Activated CD4-positive, alpha-beta T cell treated with anti-CD3 and anti-CD28 coated beads, Interleukin-2, amount 50 U/mL, for 1 hour (primary cell): ENCODE measurements at places on chromosomes 16 and 17.
A peak's percentile ranks its signal among the peaks of the same experiment; 100 is the strongest.

DNA sequence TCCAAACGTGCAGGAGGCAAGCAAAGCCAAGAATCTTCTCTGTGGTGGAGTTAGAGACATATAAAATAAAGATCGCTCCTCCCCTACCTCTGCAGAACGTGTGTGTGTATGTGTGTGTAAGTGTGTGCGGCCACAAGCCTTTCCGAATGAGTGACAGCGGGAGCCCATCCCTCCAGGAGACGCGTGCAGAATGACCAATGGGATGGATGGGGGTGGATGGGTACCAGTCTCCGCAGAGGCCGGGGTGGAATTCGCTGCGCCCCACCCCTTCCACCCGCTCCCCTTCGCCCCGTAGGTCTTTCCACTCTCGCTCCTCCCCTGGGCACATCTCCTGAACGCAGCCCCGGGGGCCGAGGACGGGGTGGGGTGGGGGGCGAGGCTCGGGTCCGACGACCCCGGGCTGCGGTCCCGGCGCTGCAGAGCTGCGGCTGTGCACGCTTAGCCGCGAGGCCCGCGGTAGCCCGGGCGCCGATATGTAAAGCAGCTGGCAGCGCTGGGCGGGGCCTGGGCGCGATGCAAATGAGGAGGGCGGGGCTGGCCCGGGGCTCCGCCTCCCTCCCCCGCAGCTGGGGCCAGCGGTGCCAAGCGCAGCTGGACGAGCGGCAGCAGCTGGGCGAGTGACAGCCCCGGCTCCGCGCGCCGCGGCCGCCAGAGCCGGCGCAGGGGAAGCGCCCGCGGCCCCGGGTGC, at the start of gene PRKCB:
PRKCB (plus strand) TSS at position 594 of the 688 bp plus-strand sequence.
- peak; percentile 89 for DNase-seq

DNA sequence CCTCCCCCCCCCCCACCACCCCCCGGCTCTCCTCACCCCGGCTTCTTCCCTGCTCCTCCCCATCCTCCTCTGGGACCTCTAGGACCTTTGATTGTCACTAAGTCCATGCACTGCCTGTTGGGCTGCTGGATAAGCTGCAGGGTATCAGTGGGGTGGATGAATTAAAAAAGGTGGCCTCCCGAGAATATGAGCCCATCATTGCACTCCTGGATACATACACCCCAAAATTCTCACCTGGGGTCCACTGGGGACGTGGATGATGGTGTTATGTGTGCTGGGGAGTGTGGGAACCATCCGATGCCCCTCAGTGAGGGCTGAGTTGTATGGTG, 88.8 kb downstream of the IRF8 start:
- no peak for DNase-seq

- DNase-seq: no peak
Observed at GRCh38 chr17:54662978-54663876, 237.4 kb upstream of the TOM1L1 start.

DNA sequence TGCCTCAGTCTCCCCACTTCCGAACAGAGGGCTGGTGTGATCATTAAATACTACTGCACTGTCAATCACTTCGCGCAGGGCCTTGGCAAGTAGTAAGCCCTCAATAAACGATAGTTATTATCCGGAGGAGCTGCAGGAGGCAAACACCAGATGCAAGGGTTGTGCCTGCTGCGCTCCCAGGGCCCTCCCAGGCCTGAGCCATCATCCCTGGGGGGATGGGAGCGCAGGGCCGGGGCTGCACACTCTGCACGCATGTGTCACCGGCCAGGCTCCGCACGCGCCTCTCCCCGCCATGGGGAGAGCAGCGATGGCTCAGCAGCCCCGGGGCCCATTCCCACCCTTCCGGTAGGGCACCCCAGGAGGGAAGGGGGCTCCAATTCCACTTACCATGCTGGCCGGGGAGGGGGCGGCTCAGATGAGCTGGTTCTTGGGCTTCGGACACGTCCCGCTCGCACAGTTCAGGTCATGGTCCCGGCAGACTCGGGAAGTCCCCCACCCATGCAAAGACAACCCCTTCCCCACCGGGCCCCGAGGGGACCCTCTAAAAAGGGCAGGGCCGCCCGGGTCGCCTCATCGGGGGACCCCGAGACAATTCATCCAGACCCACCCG, 681 bp downstream of the XPO6 start:
- DNase-seq: peak; percentile 60

DNA sequence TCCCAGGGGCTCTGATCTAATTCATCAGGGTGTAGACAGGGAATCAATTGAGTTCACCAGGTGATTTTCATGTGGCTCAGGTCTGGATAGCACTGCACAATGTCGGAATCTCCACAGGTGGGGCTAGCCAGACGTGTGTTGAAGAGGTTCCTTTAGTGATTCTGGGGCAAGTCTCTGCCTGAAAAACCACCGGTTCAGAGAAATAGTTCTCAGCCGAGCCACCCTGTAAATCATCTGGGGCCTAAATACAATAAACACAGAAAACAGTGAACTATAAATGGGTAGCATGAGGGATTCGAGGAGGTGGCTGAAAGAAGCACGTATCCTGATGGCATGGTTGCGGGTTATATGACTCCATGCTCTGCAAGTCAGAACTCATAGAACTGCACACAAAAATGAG, 21.3 kb downstream of the ASPA start:
- DNase-seq: no peak

GRCh38 chr16:12257926-12258561, 281.5 kb downstream of the SNX29 start:
- no peak for DNase-seq

- DNase-seq: no peak
Observed at GRCh38 chr16:49382916-49383315, 9.3 kb downstream of the C16orf78 start.

GRCh38 chr17:28738680-28739384, 5.0 kb upstream of the TRAF4 start:
- peak; percentile 46 for DNase-seq

DNA sequence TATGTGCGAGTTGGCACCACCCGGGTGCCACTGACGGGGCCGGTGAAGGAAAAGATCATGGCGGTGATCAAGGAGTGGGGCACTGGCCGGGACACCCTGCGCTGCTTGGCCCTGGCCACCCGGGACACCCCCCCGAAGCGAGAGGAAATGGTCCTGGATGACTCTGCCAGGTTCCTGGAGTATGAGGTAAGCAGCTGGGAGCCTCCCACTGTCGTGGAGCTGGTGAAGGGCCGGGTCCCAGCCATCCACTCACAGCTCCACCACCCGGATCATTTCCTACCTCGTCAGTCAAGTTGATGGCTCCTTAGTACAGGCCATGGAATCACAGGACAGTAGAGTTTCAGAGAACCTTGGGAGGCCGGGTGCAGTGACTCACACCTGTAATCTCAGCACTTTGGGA, 20.0 kb downstream of the ATP2A1 start:
- DNase-seq: no peak

GRCh38 chr17:16991349-16992009, 19.6 kb upstream of the TNFRSF13B start:
- peak; percentile 83 for DNase-seq

DNA sequence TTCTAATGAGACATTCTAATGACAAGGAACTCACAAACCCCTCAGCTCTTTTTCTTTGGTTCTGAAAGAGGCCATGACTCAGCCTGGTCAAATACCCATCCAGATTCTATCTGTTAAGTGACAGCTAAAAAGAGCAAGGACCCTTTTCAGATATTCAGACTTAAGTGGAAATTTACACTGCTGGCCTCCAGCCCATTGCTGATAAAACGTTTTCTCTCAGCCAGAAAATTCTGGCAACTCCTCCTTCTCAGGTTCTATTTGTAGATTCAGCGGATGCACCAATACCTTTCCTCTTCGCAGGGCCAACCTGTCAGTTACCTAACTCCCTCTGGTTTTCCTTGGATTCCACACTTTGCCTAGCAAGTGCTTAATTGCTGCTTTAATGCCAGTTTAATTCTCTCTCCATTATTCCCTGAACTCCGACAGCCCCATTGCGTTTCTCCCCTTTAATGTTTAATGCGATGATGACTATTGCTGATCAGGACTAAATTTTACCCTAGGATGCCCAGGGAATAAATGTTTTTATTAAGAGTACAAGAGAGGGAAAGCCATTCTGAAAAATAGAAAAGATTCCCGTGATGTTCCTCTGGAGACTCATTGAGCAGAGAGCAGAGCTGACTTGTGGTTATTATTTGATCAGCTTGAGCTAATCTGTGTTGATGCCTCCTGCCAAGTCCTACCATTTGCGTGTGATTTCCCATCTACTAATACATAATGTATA, 35.9 kb upstream of the TOM1L1 start:
- no peak for DNase-seq

GRCh38 chr17:9105068-9105868, 84.0 kb downstream of the NTN1 start:
- DNase-seq: no peak

DNA sequence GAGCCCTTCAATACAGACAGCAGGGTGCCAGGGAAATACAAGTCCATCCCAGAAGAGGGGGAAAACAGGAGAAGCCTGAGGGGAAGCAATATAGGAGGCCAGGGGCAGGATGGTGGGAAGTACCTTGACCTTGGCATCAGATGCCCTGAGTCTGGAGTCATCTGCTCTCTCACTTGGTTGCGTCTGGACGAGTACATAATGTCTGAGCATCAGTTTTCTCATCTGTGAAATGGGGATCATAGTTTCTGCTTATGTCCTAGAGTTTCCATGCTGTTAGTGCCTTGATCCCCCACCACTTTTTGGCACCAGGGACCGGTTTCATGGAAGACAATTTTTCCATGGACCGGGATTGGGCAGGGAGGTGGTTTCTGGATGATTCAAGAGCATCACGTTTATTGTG, 2.3 kb downstream of the STAT5A start:
- no peak for DNase-seq

DNA sequence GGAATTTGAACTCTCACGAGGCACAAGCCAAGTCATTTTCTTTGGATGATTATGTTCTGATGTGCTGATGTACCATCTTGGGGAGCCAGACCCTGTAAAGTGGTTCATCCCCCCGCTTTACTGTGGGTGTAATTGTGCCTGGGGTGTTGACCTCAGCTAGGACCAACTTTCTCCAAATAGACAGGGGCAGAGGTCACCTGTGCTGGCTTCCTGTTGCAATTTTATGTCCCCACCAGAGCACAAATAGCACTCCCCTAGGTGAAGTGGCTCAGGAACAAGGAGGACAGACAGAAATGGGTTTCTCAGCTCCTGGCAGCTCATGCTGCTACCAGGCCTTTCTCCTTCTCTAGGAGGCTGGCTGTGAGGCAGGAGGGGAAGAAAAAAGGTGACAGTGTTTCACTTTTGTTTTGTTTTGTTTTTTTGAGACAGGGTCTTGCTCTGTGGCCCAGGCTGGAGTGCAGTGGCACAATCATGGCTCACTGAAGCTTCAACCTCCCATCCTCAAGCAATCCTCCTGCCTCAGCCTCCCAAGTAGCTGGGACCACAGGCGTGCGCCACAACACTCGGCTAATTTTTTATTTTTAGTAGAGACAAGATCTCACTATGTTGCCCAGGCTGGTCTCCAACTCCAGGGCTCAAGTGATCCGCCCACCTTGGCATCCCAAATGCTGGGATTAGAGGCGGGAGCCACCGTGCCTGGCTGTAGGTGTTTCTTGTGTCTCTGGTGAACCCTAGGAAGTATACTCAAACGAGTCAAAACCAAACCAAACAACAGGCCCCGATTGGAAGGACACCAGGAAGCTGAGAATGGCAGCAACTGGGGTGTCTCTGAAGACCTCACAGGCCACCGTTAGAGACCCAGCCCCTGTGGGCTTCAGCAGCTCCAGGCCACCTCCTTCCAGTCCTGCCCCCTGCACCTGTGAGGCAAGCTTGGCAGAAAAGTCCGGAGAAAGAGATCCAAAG, 32.5 kb upstream of the WFIKKN2 start:
- no peak for DNase-seq

GRCh38 chr16:23020084-23020483, 129.2 kb downstream of the USP31 start:
- DNase-seq: no peak

DNA sequence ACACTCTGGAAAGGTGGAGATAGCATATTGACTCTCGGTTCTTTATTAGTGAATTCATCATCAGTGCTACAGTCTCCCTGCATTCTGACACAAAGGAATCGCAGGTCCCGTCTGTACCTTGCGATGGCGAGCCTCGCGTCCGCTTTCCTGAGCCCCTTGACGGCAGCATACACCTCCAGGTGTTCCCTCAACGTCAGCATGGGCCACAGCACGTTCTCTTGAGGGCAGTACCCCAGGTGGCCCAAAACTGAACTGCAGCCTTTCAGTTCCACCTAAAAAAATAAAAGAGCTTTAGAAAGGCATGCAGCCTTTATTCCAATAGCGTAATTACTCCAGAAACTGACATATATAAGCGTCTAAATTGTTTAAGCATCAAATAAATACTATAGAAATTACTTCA, 24.2 kb upstream of the ABCA9 start:
- no peak for DNase-seq

DNA sequence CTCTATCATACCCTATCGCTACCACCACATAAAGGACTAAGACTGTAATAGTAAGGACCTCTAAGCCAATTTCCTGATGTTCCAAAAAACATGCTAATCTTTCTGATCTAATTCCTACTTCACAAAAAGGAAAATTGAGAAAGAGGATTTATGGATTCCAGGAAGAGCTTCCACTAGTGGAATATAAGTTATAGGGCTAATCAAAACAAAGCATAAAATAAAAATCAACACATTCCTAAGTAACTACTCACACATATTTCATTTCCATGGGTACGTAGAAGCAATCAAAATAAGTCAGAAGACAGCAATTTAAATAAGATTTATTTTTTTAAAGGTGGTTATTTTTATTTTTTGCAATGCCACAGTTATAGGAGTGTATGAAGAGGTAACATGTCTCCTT, 12.4 kb downstream of the CCDC43 start:
- no peak for DNase-seq

DNA sequence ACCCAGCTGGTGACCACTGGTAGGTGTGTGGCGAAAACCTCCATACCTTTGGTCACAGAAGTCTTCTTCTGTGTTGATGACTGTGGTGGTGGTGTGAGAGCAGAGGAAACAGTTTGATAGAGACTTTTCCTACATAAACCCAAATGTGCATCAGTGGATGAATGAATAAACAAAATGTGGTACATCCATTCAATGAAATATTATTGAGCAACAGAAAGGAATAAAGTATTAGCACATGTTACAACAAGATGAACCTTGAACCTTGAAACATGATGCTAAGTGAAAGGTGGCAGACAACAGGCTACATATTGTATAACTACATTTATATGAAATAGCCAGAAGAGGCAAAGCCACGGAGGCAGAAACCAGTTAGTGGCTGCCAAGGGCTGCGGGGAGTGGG, 15.2 kb downstream of the CDK5R1 start:
- DNase-seq: no peak

GRCh38 chr17:34177642-34178041, 77.4 kb upstream of the CCL2 start:
- no peak for DNase-seq

GRCh38 chr16:30628628-30629540, 18.7 kb upstream of the ZNF689 start:
- peak; percentile 91 for DNase-seq

- no peak for DNase-seq
Observed at GRCh38 chr16:46857368-46857945, 26.5 kb upstream of the C16orf87 start.
